ENCODE measurements at places on chromosomes 2 and 18. TPM values are rescaled to one million over a fixed set of nuclear protein-coding genes. Genes with fewer than 3 reads are reported as not detected.

DNA sequence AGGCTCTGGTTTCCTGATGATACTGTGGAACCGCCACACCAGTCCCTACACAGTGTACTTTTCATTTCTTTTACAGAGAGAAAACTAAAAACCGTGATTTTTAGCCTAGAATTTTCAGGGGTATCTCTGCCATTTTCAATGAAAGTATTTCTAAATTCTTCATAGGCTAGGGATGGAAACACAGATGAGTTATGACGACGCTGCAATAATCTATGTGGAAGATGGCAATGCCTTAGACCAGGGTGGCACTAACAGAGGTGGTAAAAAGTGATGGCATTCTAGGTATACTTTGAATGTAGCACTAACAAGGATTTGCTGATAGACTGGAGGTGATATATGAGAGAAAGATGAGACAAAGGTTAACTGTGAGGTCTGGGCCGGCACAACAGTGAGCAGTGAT is 56.5 kb downstream of the TTC21B start:
- no peak for DNase-seq

GRCh38 chr2:120239488-120240287 is 13.0 kb upstream of the RALB start:
- no peak for DNase-seq

DNA sequence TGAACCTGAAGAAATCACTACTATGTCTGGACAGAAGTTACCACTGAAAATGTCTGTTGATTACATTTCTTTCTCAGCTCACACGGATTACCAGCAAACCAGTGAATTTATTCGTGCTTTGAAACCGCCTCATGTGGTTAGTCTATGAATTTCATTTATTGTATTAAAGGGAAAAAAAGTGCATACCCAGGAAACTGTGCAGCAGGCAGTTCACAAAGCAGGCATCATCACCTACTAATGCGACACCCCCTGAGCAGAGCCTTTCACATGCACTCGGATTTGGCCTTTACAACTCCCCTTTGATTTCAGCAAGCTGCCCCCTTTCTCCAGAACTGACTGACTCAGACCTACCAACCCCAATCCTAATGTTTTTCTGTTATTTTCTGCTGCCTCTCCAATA is 20.1 kb downstream of the CPSF3 start:
- no peak for DNase-seq

GRCh38 chr18:2002151-2002550 is 569.2 kb downstream of the METTL4 start:
- DNase-seq: no peak

DNA sequence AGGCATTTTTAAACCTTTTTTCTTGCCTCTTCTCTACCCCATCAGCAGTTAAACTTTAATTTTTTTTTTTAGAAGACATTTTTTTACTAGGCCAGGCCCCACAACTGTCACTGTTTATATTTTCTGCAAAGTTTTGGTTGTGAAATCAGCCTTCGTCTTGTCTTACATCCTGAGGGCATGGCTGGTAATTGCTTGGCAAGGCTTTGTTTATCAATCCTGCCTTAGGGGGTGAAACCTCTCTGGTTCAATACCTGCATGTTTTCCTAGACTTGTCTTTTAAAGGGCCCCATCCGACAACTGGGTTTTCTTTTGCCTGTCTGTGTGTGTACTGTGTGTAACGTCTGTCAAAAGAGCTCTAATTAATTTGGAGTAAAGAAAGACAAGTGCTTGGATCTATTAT is 330.0 kb upstream of the CWC22 start:
- DNase-seq: no peak

- no peak for DNase-seq
These were observed 71.3 kb upstream of the ACVR2A start for GRCh38 chr2:147773479-147773878.

DNA sequence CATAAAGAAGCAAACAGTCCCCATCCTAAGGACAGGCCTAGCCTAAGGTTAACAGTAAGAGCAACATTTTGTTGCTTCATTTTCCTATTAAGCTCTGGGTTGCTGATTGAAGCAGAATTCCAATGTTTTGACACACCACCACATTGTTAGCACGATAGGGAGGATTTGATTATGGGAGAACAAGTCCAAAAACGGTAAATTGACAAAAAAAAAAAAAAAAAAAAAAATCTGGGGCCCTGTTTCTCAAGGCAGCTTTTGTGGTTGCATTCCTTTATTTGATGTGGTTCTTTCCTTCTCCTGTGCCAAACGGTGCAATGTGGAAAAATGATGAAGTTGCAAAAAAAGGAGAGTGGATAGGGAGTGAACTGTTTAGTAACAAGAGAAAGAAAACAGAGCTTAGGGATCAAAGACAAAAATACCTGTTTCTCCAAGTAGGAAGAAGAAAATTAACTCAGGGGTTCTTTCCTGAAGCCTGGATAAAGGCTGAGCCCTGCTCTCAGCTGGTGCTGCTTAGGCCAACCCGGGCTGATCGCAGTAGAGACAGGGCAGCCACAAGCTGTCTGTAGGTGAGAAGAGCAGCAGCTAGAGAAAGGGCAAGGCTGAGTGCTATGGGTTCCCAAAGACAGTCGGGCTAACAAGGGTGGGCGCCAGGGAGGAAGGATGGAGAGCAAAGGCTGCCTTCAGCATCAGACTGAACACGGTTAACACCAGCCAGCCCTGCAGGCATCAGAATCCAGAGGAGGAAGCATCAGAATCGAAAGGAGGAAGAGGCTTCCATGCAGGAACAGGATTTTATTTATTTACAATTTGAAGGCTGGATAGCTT is 167.8 kb upstream of the FOSL2 start:
- DNase-seq: peak; percentile 34

- no peak for DNase-seq
These were observed 17.2 kb downstream of the CLK1 start for GRCh38 chr2:200847269-200847668.

DNA sequence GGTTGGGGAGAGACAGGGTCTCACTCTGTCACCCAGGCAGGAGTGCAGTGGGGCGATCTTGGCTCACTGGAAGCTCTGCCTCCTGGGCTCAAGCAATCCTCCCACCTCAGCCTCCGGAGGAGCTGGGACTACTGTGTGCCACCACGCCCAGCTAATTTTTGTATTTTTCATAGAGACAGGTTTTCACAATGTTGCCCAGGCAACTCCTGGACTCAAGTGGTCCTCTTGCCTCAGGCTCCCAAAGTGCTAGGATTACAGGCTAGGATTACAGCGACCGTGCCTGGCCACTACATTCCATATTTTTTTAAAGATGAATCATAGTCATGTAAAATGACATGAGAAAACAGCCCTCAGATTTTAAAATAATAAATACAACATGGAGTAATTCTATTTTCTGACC is 32.3 kb downstream of the CWC22 start:
- DNase-seq: no peak

DNA sequence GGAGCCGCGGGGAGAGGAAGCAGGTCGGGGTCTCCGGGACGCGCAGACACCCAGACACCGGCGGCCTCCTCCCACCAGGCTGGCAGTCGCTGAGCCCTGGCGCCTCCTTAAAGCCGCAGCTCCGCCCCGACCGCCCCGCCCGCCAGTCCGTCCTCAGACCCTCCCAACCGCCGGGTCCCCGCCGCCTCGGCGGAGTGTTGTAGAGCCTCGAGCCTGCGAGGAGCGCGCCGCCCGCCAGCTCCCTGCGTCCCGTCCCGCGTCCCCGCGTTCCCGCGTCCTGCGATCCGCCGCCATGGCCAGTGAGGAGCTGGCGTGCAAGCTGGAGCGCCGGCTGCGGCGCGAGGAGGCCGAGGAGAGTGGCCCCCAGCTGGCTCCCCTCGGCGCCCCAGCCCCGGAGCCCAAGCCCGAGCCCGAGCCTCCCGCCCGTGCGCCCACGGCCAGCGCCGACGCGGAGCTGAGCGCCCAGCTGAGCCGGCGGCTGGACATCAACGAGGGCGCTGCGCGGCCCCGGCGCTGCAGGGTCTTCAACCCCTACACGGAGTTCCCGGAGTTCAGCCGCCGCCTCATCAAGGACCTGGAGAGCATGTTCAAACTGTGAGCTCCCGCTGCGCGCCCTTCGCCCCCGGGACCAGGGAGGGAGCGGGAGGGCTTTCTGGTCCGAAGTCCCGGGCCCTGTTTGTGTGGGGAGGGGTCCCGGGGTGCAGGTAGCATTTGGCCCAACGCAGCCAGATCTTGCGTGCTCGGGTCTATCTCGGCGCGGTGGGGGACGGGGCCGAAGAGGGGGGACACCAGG is at the start of gene EFHD1:
Gene EFHD1 (plus strand): TSS at position 192 of the 793 bp plus-strand sequence. CDS start 101 bp downstream, at position 293.
- DNase-seq: peak; percentile 77

DSG1 gene
- not detected for total RNA-seq

APLF gene
- 2.6 TPM for total RNA-seq

CD8B2 gene
- total RNA-seq: 0.22 TPM

KCNS3 gene
- total RNA-seq: 10.7 TPM

Data from colonic mucosa (tissue), 4 donors.